ENCODE measurements at places on chromosomes 12 and 14.

GRCh38 chr14:23160924-23161522 is 22.4 kb downstream of the SLC7A8 start:
- peak; percentile 66 for DNase-seq

DNA sequence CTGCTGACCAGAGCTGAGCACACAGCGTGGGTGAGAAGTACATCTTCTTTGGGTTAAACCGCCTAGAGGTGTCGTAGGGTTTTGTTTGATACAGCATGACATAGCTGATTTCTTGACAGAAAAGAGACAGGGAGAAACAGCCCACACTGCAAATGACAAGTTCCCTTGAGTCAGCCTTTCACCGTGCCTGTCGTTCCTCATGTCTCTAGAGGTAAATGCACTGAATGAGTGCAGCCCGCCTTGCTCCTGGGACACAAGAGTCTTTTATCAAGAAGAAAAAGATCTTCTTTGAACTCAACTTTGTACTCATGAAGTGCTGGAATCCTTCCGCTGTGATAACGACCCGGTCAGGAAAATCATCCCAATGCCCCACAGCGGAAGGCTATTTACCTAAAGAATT is 77.6 kb downstream of the TMEM132D start:
- no peak for DNase-seq

DNA sequence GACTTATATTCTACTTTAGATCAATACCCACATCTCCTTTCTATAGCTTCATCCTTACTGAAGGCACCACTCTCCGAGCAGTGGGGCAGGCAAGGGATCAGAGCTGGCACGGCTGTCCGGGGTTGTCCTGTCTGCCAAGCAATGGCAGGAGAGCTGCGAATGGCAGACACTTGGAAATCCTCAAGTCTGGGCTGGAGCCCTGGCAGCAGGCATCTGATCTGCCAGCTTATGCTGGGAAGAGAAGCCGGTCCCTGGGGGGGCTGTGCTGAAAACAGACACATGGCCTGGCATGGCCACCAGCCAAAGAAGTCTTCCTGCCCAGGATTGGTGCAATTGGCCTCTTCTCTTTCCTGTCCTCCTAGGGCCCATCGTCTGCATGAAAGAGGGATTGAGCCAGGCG is 280.2 kb upstream of the PWP1 start:
- no peak for DNase-seq

DNA sequence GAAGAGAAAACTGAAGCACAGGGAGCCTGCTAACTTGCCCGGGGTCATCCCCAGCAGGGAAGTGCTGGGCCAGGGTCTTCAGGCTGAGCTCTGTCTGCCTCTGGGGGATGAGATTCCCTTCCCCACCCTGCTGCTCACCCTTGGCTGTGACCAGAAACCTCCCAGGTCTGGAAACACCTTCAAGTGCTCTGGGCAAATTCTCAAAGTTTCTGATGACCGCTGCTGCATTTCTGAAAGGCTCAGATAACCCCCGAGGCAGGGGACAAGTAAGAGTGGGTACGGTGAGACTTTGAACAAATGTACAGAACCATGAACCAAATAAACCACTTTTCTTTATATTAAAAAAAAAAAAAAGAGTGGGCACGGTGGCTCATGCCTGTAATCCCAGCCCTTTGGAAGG is 41.3 kb downstream of the LTBP2 start:
- DNase-seq = no peak

DNA sequence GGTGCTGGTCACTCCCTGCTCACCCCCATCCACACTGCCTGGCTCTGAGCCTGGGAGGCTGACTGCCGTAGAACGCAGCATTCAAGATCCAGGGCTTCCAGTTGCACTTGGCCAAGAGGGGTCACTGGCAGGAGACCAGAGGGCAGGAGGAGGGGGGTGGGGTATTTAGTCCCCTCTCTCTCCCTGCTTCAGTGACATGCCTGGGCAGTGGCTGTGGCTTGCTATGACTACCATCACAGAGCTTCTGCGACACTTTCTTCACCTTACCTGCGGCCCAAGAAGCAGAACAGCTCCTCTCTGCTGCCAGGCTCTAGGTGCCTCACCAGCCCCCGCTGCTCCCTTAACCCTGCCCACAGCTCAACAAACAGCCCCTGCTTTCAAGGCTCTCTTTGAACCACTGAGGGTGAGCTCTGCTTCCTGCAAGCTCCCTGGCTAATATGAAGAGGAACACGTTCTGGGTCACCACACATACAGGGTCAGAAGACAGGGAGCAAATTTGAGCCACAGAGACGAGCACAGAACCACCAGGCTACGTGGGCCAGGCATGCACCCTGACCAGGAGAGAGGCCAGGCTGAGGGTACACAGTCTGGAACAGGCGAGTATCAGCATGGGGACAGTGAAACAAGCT is 55.7 kb downstream of the ITPK1 start:
- no peak for DNase-seq

DNA sequence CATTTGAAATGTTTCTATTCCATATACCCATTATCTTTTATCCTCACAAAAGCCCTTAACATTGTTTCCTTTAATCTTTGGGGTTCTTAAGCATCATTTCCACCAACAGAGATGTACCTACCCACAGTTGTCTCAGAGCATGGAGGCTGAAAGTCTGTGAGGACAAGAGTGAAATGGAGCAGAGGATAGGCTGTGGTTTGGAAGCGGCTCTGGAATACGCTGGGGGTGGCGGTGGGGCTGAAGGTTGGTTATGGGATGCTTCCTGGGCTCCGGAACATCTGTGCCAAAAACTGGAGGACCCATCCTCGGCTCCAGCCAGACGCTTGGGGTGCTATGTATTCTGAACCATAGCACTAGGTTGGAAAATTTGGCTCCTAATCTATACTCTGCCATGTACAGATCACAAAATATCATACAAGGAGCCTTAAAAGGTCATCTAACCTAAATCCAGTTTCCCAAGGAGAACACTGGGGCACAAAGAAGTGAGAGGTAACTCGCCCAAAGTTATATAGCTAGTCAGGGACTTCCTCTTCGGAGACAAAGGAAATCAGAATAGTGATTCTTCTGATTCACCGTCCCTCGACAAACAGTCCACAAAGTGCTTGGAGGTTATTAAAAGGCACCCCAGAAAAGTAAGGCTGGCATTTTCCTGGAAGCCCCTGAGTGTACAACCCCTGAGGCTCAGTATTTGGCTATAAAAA is 2.5 kb downstream of the PPP1R3E start:
- no peak for DNase-seq

- DNase-seq = no peak
These were observed 246.7 kb downstream of the DACT1 start for GRCh38 chr14:58884442-58884841.

DNA sequence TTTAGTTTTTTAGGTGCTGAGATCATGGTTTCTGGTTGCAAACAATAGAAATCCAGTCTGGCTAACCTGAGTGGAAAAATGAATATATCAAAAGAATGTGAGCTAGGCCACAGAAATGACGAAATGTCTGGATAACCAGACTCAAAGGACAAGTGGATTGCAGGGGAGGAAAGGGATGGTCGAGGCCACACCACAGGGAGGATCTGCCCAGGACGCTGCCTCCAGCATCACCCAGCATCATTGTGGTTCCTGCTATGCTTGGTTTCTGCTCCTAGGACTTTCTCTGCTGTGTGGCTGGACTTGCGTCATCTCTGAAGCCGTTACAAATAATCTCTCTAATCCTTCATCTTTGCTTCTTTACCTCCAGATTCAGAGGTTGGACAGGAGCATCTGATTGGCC is 80.4 kb downstream of the TTC8 start:
- DNase-seq = peak; percentile 14

DNA sequence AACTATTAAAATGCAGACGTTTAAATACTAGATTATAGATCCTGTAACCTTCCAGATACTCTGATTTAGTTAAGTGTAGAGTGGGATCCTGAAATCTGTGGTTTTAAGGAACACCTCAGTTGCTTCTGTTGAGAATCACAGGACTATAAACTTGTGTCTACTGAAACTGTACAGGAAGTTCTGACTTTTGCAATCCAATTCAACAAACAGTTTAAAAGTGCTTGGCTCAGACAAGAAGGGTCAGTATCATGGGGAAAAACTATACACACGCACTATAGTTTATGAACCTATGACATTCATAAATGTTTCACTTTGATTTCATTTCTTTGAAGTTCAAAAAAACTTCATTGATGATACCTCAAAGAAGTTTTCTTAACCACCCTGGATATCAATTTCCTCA is 13.8 kb downstream of the PDE3A start:
- DNase-seq = no peak

DNA sequence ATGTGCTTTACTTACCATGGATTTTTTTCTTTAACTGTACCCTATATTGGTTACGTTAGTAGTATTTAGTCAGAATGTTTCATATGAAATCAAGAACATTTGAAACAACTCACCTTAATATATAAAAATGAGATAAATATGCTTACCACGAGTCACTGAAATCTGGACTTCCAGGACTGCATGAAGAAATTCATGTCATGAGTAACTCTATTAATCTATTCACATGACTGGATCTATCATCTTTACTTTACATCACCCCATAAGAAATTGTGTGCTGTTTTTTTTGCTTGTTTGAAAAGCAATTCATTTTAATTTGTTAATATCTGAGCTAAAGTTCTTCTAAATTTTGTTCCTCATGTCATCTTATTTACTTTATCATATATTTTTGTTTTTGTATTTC is 5.2 kb downstream of the EPYC start:
- DNase-seq = no peak

GRCh38 chr14:52954346-52955214 is 3.7 kb upstream of the FERMT2 start:
- DNase-seq = no peak

DNA sequence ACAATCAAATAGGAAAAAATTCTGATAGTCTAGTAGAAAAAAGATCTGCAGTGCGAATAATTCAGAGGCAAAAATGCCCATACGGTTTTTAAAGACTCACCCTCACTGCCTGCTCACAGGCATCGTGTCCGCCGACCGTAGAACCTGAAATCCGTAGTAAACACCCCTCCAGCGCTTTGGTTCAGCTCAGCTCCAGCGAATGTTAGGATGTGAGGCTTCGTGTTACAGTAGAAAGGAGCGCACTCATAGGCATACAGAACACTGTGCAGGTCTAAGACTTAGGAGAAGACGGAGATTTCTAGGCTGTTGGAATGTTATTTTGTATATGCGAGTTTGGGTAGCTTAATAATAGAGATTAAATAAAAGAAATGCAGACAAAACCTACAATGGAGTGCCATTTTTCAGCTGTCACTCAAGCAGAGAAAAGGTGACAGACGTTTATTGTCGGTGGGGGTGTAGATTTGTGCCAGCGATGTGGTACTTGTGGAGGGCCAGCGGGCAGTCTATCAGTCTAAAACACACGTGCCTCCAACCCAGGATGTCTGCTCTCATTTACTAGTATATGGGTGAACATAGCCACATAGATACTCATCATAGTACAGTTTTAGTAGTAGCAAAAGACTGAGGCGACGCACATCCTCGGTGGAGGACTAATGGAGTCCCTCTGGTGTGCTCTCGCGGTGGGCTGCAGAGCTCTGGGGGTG is 25.7 kb downstream of the SFSWAP start:
- DNase-seq = no peak

- DNase-seq = peak; percentile 4
These were observed 688.0 kb downstream of the VRK1 start for GRCh38 chr14:97485201-97485600.

DNA sequence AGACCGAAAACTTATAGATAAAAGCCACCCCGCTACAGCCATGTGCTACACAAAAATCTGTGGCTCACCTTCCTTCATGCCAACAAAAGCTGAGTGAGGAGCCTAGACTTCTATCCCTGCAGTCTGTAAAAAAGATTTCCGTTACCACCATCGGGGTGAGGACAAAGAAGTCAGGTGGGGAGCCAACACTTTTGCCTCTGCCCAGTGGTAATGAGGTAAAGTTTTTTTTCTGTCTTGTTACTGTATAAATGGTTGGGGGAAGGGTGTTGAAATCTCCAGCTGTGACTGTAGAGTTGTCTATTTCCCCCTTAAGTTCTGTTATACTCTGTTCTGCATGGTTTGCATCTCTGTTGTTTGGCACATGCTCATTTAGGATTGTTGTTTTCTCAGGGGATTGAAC is 707.8 kb downstream of the FLRT2 start:
- DNase-seq = no peak

DNA sequence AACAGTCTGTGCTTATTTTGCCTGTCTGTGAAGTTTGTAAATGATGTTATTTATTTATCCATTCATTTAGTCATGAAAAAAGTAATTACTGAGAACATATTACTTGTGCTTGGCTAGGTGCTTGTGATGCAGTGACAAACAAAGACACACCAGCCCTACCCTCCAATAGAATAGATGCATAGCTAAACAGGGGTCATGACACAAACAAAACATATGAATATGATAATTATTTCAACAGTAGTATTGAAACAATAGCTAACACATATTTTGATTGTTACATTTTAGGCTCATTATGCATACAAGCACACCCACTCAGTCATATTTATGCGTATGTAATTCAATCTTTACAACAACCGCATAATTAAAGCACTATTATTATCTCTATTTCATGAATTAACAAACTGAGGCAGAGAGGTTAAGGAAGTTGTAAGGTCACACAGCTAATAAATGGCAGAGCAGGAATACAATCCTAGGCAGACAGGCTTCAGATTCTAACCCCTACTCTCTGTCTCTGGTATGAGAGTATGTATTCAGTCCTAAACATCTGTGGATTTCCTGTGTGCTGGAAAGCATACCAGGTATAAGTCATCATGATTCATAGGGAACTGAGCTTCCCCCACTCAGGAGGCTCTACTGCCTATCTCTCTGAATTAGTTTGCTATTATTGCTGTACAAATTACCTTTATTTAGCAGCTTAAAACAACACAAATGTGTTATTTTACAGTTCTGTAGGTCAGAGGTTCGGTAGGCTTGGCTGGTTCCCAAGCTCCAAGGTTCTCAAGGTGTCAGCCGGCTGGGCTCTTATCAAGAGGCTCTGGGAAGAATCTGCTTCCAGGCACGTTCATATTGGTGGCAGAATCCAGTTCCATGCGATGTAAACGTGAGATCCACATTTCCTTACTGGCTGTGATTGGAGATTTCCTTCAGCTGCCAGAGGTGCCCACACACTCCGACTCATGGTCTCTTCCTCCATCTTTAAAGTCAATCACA is 509.4 kb downstream of the GALC start:
- no peak for DNase-seq

- no peak for DNase-seq
These were observed 2.2 kb upstream of the LMO3 start for GRCh38 chr12:16607906-16608775.

GRCh38 chr12:58026897-58027891 is 85.8 kb downstream of the ATP23 start:
- DNase-seq = peak; percentile 17

- DNase-seq = no peak
These were observed 4.9 kb upstream of the AQP6 start for GRCh38 chr12:49967777-49968250.

DNA sequence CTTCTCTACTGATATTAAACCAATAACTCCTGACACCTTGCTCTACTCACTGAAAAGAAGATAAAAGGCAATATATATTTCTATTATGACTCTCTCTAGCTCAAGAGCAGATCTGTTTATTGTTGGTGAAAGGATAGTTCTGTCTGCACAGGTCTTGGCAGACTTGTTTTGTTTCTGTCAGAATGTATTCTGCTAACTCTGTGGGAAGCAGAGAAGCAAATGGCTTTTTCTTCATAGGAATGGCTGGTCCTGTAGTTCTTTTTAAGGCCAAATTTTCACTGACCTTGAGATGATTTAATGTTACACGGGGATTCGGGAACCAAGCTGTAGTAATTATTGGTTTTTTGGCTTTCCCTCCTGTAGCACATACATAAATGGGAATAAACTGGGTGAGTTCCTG is 512.1 kb downstream of the DIO2 start:
- DNase-seq = no peak
